NCI-H446 treated with DMSO at 0.1 percent for 48 hours (cell line): ENCODE measurements at places on chromosomes 7 and 10.

GRCh38 chr10:122854648-122855047 lies 9.0 kb upstream of the CUZD1 start:
- DNase-seq, result no peak

DNA sequence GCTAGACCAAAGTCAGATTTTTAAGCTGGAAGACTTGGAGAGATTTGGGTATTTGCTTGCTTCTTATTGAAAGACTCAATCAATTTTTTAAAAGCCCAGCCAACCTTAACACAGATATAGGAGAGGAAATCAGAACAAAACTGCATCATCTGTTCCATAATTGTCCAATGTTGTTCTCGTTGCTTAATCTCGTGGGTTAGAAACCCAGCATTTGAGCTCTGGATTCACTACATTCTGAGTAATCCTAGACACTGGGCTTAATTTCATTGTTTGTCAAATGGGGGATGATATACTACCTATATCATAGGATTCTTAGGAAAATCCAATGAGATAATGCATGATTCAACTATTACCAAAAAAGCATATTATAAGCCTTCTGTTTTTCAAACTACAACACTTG lies 48.9 kb downstream of the CALD1 start:
- no peak for DNase-seq

GRCh38 chr7:96136600-96137239 lies 185.2 kb downstream of the SLC25A13 start:
- DNase-seq, result no peak

DNA sequence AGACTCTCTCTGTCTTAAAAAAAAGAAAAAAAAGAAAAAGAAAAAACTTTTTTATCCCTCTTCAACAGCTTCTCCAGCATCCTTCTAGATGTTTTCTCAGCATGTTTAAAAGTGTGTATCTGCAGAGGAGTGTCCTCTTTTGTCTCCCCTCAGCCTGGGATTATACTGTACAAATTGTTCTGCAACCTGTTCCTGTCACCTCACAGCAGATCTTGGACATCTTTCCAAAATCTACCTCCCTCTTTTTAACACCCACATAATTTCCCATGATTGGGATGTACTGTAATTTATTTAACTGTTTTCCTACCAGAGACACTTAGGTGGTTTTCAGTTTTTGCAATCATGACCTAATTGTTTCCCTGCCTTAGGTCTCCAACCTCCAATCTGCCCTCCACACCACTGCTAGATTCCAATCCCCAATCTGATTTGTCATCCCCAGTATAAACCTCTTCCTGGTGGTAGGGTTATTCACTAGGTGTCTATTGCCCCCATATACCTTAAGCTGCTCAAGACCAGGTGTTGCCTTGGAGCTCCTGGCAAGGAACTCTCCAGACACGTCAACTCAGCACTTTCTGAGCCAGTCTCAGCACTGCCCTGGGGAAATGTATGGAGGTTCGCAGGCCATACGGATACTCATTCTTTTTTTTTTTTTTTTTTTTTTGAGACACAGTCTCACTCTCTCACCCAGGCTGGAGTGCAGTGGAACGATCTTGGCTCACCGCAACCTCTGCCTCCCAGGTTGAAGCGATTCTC lies 17.6 kb upstream of the DDIT4 start:
- no peak for DNase-seq

DNA sequence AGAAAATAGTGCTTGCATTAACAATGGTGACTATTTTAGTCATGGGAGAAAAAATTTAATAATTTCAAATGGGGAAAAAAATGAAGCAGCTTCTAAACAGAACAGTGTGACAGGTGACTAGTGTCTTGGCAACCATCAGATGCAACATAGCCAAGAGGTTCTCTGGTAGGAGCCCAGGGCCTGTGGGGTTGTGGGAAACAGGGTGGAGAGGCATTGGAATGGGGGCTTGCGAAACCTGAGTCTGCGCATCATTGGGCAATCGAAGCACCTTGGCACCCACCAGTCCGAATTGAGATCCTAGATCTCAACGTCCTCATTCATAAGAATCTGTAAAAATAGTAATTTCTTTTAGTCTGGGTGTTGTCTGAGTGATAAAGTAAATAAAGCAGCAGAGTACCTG lies 19.2 kb upstream of the PARD3 start:
- DNase-seq, result no peak

DNA sequence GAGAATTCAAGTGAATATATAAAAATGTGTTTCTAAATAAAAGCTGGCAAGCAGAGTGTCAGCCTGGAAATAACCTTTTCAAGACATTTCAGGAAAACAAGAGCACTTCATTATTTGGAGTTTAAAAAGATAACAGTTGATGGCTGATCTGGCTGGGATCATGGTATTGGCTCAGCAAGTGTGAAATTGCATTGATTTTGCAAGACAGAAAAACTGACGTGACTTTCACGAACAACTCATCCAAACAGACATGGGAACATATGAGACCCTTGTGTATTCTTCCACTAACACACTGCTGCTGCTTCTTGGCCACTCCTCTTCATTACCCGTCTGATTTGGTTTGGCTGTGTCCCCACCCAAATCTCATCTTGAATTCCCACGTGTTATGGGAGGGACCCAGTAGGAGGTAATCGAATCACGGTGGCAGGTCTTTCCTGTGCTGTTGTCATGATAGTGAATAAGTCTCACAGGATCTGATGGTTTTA lies 108.5 kb downstream of the RAB18 start:
- DNase-seq, result no peak

- no peak for DNase-seq
These were observed 20.5 kb upstream of the ASB15 start for GRCh38 chr7:123581162-123581459.

- no peak for DNase-seq
These were observed 11.8 kb downstream of the NANOS1 start for GRCh38 chr10:119041326-119041725.

GRCh38 chr10:28940158-28940888 lies 263.0 kb downstream of the BAMBI start:
- no peak for DNase-seq

DNA sequence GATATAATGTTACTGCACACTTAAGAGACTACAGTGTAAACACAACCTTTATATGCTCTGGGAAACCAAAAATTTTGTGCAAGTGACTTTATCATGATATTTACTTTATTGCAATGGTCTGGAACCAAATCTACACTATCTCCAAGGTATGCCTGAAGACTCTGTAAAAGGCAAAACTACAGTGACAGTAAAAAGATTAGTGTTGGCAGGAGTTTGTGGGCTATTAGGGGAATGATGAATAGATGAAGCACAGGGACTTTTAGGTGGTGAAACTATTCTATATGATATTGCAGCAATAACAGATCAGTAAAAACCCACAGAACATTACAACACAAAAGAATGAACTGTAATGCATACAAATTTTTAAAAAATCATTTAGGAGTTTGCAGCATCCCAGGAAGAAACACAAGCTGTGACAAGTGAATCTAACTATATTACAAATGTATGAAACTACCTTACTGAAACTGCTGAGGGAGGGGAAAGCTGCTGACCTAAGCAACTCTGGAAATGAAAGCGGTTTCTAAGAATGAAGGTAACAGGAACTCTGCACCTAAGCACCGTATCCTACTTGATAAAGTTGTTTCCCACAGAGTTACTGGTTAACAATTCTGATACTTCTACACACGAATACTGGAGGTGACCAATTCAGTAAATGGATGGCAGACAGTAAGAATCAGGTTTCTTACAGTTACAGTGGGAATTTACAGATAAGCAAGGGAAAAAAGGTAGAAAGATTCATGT lies 82.6 kb downstream of the ATE1 start:
- no peak for DNase-seq

GRCh38 chr7:36287371-36288241 lies 102.1 kb upstream of the ANLN start:
- DNase-seq, result no peak

GRCh38 chr7:27151931-27152815 lies at the start of gene HOXA3:
HOXA3 (minus strand) TSS chr7:27152583; CDS start chr7:27110640, 41,943 bp downstream.
- DNase-seq, result no peak

GRCh38 chr7:121391686-121392085 lies 4.4 kb downstream of the FAM3C start:
- no peak for DNase-seq

DNA sequence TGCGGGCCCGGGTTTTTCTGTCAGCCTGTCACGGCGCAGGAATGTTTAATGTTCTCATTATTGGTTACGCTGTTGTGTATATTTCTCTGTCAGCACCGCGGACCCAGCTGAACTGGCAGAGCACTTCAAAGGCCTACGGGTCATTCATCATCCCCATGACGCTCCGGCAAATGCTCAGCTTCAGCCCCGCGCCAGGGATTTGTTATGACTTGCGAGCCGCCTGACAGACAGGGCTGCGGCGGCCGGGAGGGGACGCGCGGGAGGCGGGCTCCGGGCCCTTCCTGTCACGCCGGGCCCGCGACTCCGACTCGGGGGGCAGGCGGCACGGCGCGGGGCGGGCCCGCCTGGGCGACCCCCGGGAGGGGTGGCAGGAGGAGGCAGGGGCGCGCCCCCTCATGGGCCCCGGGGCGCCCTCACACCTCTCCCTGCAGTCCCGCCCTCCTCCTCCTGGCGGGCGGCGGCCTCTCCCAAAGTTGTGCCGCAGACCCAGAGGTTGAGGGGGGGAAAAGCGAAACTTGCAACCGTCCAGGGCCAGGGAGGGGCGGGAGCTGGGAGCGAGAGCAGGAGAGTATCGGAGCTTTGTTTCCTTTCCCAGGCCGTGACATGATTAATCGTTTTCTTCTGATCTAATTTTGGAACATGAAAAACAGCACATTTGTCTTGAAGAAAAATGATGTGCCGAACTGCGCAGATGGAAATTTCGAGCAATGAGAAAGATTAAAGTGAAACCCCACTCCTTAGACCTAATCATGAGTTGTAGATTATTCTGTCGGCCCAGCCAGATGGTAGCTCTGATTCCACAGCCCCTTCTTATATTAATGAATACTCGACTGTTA lies 59.3 kb upstream of the COMTD1 start:
- peak; percentile 64 for DNase-seq

- DNase-seq, result no peak
These were observed 34.6 kb upstream of the PDK4 start for GRCh38 chr7:95630702-95631458.

DNA sequence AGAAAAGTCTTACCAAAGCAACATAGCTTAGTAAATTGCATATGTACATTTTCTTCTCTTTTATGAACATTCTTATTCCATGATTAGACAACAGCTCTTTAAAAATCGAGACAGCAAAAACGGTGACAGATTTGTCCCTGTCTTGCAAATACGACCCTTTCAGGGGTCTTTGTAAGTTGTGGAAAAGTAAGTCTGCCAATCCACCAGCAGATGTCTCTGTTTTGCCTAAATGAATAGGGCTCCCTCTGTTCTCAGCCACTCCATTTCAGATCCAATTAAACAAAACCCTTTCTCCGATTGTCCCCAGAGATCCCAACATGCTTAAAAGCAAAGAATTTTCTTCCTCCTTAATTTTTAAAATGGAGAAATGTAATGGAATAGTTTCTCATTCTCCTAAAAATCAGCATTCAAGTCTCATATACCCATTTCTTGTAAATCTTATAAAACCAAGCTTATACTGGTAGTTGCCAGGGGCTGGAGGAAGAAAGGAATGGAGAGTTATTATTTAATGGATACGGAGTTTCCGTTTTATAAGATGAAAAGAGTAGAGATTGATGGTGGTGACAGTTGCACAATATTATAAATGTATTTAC lies 61.0 kb upstream of the NFE2L3 start:
- peak; percentile 65 for DNase-seq

DNA sequence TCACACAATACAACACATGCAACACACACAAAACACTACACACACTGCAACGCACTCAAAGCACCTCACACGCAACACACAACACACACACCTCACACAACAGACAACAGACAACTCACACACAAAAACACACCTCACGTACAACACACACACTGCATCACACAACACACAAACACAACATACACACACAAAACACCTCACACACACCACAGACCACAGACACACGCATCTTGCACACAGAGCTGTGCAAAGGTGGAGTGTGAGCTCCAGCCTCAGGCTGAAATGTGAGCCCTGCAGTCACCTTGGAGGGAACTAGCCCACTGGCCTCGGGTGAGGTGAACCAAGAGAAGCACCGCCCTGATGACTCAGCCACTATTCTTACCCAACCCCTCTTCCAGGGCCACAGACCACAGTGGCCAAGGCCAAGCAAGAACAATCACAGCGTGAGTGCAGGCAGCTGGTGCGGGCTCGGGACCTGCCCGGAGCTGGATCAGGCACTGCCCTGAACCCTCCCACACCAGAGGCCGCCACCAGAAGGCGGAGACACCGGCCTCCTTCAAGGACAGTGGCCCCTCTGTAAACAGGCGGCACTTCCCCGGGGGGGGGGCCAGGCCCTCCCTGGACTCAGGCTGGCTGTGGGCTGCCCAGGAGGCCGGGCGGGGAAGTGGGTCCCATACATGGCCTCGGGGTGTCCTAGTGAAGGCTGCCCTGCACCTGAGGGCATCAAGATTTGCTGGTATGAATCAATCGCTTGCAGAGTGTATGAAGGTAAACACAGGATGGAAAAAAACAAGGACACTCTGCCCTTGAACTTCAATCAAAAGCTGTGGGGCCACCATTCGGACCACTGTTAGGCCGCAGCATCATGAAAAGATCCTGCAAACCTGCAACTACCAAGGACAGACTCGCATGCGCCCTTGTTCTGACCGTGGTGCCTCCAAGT lies 106.7 kb downstream of the TNS3 start:
- DNase-seq, result no peak

DNA sequence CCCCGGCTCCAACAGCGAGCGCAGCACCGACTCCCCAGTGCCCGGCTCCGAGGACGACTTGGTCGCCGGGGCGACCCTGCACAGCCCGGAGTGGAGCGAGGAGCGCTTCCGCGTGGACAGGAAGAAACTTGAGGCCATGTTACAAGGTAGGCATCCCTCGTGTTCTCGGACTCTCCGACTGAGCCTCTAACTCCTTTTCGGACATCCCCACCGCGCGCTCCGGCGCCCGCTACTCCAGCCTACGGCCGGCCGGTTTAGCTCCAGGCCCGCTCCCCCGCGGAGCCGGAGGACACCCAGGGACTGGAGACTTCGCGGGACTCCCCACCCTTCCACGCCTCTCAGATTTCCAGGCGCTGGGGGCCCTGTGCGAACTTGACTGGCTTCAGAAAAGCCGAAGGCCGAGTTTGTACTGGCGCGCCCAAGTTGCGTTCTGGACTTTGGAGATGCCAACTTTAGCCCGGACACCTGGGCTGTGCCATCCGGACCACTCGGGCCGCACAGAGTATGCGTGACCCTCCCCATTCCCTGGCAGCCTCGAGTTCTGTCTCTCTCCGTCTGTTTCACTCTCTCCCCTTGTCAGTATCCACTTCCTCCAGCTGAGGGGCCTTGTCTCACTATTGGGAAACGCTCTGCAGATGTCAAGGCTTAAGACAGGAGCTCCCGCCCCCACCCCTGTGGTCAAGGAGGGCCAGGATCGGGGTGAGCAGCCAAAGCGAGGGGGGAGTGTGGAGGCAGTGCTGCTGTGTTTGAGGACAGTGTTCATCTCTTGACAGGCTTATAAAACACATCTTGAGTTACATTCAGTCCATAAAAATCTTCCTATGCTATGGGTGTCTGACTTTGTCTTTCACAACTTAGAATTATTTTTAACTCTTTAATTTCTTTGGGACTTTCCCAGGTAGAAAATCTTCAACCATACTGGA lies 777 bp downstream of the BICC1 start:
- DNase-seq, result no peak
